Fibroblast of lung (primary cell): ENCODE measurements at places on chromosomes 3 and 15. TPM values are rescaled to one million over a fixed set of nuclear protein-coding genes. Genes with fewer than 3 reads are reported as not detected.

Gene SLC28A1
- not detected in 2 replicates for total RNA-seq

Gene ACKR4
- 1.8 and 14.9 TPM in 2 replicates for total RNA-seq

GRCh38 chr3:58350627-58351013 is 17.9 kb downstream of the PXK start:
- DNase-seq: peak; percentile 51

DNA sequence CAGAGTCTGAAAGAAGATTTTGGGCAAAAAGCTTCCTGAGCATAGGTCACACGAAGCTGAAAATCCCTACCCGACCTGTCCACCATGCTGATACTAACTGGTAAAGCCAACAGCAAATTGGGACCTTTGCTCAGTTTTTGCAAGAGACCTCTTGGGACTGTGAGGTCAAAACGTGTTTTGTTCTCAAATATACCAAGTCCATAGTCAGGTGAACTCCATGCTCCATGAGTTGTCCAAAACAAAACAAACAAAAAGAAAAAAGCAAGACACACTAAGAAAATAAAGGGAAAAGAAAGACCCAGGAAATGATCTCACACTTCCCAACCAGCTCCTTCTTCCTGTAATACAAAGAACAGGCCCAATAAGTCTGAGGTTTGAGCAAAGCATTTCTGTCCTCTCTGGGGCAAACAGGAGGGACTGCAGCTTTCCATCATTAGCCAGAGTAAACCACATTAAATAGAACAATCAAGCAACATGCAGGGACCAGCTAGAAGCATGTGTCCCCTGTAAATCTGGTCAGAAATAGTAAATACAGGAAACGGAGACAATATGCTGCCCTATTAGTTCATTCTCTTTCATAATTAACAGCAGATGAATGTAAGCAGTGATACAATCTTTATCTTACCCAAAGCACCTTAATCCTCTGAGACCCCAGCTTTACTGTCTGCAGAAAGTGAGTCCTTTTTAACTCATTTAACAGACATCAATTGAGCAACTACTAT is 125.0 kb upstream of the LIPC start:
- peak; percentile 14 for DNase-seq

GRCh38 chr3:161427347-161427746 is 56.0 kb upstream of the SPTSSB start:
- DNase-seq: no peak

GRCh38 chr3:154304116-154304786 is 20.0 kb downstream of the DHX36 start:
- peak; percentile 60 for DNase-seq

DNA sequence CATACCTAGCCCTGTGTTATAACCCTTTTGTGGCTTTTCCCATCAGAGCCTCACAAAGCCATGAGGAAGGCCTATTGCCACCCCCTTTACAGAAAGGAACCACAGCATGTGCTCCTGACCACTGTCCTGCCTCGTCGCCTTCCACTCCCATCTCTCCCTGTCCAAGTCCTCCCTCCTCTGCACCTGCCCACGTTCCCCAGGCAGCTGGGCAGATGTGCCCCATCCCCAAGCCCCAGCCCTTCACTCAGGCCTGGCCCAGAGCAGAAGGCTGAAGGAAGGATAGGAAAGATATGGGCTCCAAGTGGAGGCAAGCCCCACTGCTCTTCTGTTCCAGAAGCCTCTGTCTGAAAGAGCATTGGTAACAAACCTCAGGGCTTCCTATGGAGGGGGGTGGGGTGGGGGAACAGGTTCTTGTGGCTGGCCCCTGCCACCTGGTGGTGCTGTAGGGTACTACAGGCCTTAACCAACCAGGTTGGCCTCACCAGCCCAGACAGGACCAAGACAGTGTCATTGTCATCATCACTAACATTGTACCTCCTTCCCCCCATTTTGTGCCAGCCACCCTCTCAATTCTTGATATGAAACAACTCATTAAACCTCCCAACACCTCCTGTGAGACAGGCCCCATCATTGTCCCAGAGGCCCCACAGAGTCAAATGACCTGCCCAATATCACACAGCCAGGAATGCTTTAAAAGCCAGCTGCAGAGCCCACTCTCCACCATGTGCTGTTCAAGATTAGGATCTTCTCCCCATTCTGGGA is 10.0 kb downstream of the POC1A start:
- peak; percentile 81 for DNase-seq

DNA sequence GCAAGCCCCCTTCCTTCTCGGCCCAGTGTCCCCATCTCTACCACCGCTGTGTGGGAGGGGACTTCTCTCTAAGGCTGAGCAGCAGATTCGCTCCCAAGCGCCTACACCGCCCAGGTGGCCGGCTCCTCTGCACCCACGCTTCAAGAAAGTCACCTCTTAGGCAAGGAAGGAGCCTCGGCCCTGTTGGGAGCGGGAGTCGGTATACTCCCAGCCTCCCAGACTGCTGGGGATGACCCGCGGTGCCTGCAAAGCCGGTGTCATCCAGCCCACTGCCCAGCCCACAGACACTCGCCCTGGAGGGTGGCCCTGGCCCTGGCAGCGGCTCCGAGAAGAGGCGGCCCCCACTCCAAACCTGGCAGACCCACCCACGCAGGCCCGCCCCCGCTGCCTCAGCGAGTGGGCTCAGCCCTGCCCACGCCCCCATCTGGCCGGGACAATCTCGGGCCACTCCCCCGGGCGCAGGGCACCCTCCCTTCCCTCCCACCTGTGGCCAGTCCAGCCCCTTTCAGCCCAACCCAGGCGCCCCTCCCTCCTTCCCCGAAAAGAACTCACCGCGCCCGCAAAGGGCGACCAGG is 396 bp downstream of the CHRNB4 start:
- no peak for DNase-seq

- DNase-seq: no peak
These were observed 173.6 kb upstream of the PFN2 start for GRCh38 chr3:150144191-150144708.

DNA sequence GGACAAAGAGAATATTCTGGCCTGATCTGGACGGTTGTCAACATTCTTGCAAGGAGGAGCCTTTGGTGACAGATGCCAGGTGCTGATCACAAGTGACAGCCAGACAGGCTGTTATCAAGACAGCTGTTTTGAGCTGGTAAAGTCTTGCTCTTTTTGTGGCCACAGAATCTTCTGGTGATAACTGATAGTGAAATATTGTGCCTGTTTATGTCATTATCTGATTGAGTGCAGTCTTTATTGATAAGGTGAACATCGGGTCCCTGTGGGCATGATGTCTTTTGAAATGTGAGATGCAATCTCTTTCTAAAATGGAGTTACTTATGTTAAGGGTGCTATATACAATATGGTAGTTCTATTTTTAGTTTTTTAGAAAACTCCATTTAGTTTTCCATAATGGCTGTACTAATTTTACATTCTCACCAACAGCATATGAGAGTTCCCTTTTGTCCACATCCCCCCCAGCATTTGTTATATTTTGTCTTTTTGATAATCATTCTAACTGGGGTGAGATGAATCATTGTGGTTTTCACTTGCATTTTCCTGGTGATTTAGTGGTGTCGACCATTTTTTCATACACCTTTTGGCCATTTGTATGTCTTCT is 10.7 kb downstream of the CEP63 start:
- peak; percentile 66 for DNase-seq

GRCh38 chr15:94070356-94071295 is 160.7 kb upstream of the MCTP2 start:
- peak; percentile 70 for DNase-seq
